Stomach (tissue), 19 donors: ENCODE measurements at places on chromosomes 13 and 19. TPM values are rescaled to one million over a fixed set of nuclear protein-coding genes. Genes with fewer than 3 reads are reported as not detected.
A peak's percentile ranks its signal among the peaks of the same experiment; 100 is the strongest.

DNA sequence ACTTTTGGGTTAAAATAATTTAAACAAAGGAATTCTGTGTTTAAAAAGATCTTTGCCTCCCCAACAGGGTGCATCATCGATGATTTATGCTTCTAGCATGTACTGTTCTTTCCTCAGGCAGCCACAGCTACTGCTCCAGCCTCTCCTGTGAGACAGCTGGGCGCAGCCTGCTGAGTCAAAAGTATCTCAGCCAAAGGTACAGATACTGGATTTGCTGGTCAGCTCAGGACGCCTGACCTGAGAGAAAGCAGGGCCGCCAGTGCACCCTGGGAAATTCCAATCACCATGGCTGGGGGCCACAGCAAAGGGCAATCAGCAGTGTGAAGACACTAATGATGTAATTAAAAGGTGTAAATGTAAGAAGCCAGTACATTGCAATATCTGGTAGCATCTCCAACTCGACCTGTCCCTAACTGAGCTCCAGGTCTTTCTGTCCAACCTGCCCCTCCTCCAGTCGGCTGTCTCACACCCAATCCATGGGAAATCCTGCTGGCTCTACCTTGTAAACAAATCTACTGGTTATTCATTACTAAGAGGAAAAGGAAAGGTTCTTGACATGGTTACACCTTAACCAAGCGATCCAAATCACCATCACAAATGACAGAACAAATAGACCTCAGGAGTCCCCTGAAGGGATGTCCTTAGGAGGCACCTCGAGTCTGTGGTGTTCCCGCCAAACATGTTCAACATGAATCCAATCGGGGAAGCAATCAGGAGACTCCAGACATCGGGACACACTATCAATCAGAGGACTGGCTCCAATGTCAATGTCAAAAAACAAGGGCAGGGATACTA, 7.3 kb downstream of the OPA3 start:
- no peaks in the 10 kb centered on the region for H3K27me3 ChIP-seq
- DNase-seq = peak; percentile 71
- peaks cover 44% of the 10 kb centered on the region for H3K4me1 ChIP-seq
- no peaks in the 10 kb centered on the region for H3K36me3 ChIP-seq
- no peak overlapping the region for H3K4me3 ChIP-seq

Gene ATP4B
- total RNA-seq = 0.87 TPM

Gene OR7C1
- not detected for total RNA-seq

GRCh38 chr13:47705185-47705584, 295.9 kb downstream of the SUCLA2 start:
- H3K4me1 ChIP-seq = no peaks in the 10 kb centered on the region
- H3K4me3 ChIP-seq = no peak overlapping the region
- no peak for DNase-seq
- no peak overlapping the region for H3K27ac ChIP-seq
- H3K27me3 ChIP-seq = no peaks in the 10 kb centered on the region

GRCh38 chr19:21101521-21102242, 19.7 kb downstream of the ZNF714 start:
- DNase-seq = no peak
- H3K27ac ChIP-seq = no peak overlapping the region
- H3K4me3 ChIP-seq = no peak overlapping the region
- H3K27me3 ChIP-seq = no peaks in the 10 kb centered on the region
- H3K36me3 ChIP-seq = no peaks in the 10 kb centered on the region

DNA sequence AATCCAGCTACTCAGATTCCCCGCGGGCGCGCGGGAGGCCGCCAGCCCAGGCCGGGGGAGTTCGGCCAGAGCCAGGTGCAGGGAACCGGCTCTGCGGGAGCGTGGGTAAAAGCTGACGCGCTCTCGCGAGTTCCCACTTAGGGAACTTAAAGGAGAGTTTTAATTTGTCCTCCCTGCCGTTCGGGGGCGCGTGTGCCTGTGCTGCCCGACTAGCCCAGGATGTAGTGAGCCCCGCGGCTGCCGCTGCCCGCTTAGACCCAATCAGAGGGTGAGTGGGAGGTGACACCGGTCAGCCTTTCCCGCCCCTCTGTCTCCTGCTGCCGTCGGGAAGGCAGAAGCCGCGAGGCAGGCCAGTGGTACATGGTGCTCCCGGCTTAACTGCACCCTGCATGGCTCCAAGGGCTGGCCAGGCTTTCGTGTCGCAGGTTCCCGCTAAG, 36.0 kb upstream of the NEK3 start:
- no peaks in the 10 kb centered on the region for H3K36me3 ChIP-seq
- no peaks in the 10 kb centered on the region for H3K27me3 ChIP-seq
- peak overlapping the region; percentile 85 for H3K27ac ChIP-seq
- peak overlapping the region; percentile 88 for H3K4me3 ChIP-seq
- peaks cover 34% of the 10 kb centered on the region for H3K4me1 ChIP-seq

Gene MCEMP1
- total RNA-seq = 7.0 TPM

Gene ZNF737
- total RNA-seq = 26.5 TPM

Gene EDNRB
- total RNA-seq = 15.8 TPM

DNA sequence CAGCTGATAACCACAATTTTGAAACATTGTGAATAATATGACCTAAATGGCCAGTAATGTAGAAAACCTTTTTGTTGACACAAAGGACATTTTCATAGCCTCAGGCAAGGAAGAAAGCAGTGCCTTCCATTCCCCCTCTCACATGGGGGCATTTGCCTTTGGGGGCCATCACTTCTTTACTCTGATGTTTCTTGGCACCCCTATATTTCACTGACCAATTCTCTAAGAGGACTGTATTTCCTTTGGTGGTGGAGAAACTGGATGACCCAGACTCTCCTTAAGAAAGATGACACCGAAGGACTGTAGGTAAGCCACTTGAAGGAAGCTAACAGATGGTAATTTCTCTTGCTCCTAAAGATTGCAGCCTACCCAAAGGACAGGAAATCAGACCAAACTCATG, 254.6 kb downstream of the DCLK1 start:
- DNase-seq = no peak
- no peak overlapping the region for H3K27ac ChIP-seq
- H3K36me3 ChIP-seq = no peaks in the 10 kb centered on the region
- H3K4me1 ChIP-seq = peaks cover 10% of the 10 kb centered on the region

Gene GPR183
- total RNA-seq = 19.3 TPM

Gene RNF113B
- total RNA-seq = not detected

Gene NECTIN2
- total RNA-seq = 160 TPM

DNA sequence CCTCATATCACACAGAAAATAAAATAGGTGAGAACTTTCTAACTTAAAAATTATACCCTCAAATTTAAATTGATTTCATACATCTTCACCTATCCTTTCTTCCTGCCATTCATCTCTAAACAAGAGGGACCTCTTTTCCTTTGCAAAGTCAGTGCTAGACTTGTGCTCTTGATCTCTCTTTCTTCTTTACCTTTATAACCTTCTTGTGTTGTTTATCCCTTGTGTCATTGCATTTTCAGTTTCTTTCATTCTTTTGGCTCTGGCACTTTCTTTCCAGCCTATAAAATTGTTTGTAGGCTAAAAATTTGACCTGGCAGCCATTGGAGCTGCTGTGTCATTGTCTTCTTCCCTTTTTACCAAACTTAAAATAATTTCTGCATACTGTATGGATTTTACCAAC, 190.1 kb downstream of the GPC5 start:
- no peaks in the 10 kb centered on the region for H3K36me3 ChIP-seq
- no peak overlapping the region for H3K4me3 ChIP-seq

DNA sequence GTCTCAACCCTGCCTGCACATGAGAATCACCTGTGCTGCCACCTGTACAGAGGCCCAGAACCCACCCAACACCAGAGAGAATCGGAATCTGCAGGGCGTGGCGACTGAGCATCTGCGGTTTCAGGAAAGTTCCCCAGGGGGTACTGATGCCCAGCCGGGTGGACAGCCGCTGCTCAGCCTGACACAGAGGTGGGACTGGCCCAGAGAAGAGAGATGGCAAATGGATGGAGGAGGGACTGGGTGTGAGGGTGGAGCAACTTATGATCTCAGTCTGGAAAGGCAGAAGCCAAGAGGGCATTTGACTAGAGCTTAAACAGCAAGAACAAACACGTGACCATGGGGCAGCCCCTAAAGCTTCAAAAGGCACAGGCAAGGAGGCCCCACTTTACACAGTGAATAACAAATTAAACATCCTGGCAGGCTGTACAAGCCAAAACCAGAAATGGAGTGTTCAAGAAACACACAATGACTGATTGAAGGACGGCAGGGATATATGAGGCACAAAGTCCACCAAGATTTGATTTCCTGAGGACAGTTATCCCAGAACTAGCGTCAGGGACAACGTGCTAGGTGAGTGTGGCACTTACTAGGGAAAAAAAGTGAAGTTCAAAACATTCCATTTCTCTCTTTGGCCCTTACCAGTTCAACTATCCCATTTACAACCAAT, 3.1 kb downstream of the RANBP3 start:
- DNase-seq = peak; percentile 87
- H3K27me3 ChIP-seq = no peaks in the 10 kb centered on the region
- peaks cover 13% of the 10 kb centered on the region for H3K36me3 ChIP-seq
- peaks cover 90% of the 10 kb centered on the region for H3K4me1 ChIP-seq
- H3K4me3 ChIP-seq = no peak overlapping the region

DNA sequence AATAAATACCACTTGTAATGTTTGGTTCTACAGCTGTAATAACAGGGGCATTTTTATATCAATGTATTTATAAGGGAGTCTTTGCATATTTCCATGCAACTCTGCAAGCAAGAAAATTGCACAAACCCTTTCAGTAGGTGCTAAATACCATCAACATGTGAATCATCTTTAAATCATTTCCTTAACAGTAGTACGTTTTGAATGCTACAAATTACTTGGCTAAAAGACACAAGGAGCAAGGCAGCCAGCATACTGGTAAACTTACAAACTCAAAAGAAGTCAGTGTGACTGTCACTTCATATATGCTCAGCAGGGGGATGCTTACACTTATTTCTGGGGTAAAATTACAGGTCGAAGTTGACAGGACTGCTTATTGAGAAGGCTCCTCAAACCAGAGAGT, 402.4 kb downstream of the EFNB2 start:
- no peaks in the 10 kb centered on the region for H3K27me3 ChIP-seq
- no peak overlapping the region for H3K4me3 ChIP-seq
- no peaks in the 10 kb centered on the region for H3K36me3 ChIP-seq
- no peak for DNase-seq
- H3K27ac ChIP-seq = no peak overlapping the region

- DNase-seq = no peak
- H3K4me3 ChIP-seq = no peak overlapping the region
- H3K4me1 ChIP-seq = no peaks in the 10 kb centered on the region
- H3K27ac ChIP-seq = no peak overlapping the region
Measured at GRCh38 chr13:67303661-67304333, 73.7 kb upstream of the PCDH9 start.

Gene WDR88
- not detected for total RNA-seq

DNA sequence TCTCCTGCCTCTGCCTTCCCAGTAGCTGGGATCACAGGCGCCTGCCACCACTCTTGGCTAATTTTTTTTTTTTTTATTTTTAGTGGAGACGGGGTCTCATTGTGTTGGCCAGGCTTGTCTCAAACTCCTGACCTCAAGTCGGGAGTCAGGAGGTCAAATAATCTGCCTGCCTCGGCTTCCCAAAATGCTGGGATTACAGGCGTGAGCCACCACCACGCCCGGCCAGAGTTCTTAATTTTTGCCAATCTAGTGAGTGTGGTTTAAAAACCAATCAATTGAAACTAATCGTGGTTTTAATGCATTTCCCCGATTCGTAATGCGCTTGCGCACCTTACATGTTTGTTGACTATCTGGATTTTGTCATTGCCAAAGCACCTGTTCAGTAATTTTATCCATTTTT, 37.0 kb downstream of the SKA3 start:
- peak overlapping the region; percentile 81 for H3K27ac ChIP-seq
- peaks cover 12% of the 10 kb centered on the region for H3K36me3 ChIP-seq
- peak overlapping the region; percentile 98 for H3K4me3 ChIP-seq
- H3K27me3 ChIP-seq = no peaks in the 10 kb centered on the region
- no peak for DNase-seq

- H3K4me3 ChIP-seq = no peak overlapping the region
- no peaks in the 10 kb centered on the region for H3K27me3 ChIP-seq
- DNase-seq = no peak
- no peaks in the 10 kb centered on the region for H3K36me3 ChIP-seq
Measured at GRCh38 chr13:47415048-47415447, 518.2 kb upstream of the HTR2A start.

GRCh38 chr19:22708983-22709382, 74.9 kb downstream of the ZNF492 start:
- H3K36me3 ChIP-seq = no peaks in the 10 kb centered on the region
- no peaks in the 10 kb centered on the region for H3K4me1 ChIP-seq
- H3K4me3 ChIP-seq = no peak overlapping the region
- no peak for DNase-seq
- no peak overlapping the region for H3K27ac ChIP-seq
- H3K27me3 ChIP-seq = no peaks in the 10 kb centered on the region

Gene DOCK9
- total RNA-seq = 93.8 TPM

DNA sequence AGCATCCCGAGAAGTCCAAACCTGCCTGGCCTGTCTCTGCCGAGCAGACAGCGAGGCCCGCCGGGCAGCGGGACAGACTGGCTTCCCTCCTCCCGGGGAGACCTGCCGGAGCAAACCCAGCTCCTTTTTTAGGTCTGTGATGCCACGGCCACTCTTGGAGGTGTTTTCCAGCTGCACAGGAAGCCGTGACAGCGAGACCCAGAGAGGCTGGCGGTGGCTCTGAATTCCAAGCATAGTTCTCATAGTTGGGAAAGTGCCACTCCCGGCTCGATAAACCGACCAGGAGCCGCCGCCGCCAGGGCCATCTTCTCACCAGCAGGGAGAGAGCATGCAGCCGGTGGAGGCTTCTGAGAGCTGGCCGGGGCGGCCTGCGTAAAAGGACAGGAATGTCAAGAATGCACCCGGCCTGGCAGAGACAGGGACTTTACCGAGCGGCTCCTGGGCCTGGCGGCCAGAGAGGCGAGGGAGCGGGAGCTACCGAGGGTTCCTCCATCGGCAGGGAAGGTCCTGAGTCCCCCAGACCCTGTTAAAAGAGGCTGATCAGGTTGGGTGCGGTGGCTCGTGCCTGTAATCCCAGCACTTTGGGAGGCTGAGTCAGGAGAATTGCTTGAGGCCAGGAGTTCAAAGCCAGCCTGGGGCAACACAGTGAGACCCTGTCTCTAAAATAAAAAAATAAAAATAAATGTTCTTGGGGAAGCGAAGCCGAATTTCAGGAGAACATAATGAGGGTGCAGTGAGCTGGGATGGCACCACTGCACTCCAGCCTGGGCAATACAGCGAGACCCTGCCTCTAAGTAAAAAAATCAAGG, 64.9 kb downstream of the GADD45B start:
- DNase-seq = peak; percentile 94
- H3K36me3 ChIP-seq = no peaks in the 10 kb centered on the region
- peak overlapping the region; percentile 17 for H3K27ac ChIP-seq
- peak overlapping the region; percentile 8 for H3K4me3 ChIP-seq
- H3K27me3 ChIP-seq = no peaks in the 10 kb centered on the region

DNA sequence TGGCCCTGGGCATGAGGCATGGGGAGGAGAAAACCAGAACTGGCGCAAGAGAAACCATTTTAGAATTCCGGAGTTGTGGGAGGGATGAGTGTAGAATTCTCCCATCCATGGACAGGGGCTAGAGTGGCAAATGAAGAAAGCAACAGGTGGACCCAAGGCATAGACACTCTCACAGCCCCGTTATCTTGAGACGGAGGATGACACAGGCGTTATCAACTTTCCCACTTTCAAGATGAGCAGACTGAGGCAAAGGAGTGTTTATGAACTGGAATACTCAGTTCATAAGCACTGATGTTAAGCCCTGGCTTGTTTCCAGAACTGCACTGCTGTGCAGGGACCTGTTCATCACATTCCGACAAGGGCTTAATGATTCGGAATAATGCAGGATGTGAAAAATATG, 1.1 kb upstream of the GTF3A start:
- H3K36me3 ChIP-seq = peaks cover 8% of the 10 kb centered on the region
- no peaks in the 10 kb centered on the region for H3K27me3 ChIP-seq
- no peak overlapping the region for H3K27ac ChIP-seq
- H3K4me3 ChIP-seq = no peak overlapping the region

GRCh38 chr13:113732176-113732960, 26.7 kb upstream of the TMEM255B start:
- no peak for DNase-seq
- H3K27me3 ChIP-seq = no peaks in the 10 kb centered on the region
- H3K27ac ChIP-seq = no peak overlapping the region
- H3K36me3 ChIP-seq = no peaks in the 10 kb centered on the region
- H3K4me1 ChIP-seq = no peaks in the 10 kb centered on the region
- no peak overlapping the region for H3K4me3 ChIP-seq
